ACHN (cell line): ENCODE measurements at places on chromosomes 3 and 15.

GRCh38 chr3:121758727-121759450 lies 9.3 kb upstream of the GOLGB1 start:
- DNase-seq: no peak

GRCh38 chr15:33021806-33022389 lies 172.6 kb downstream of the FMN1 start:
- peak; percentile 57 for DNase-seq

- no peak for DNase-seq
These were observed 6.4 kb upstream of the MANF start for GRCh38 chr3:51378726-51379125.

DNA sequence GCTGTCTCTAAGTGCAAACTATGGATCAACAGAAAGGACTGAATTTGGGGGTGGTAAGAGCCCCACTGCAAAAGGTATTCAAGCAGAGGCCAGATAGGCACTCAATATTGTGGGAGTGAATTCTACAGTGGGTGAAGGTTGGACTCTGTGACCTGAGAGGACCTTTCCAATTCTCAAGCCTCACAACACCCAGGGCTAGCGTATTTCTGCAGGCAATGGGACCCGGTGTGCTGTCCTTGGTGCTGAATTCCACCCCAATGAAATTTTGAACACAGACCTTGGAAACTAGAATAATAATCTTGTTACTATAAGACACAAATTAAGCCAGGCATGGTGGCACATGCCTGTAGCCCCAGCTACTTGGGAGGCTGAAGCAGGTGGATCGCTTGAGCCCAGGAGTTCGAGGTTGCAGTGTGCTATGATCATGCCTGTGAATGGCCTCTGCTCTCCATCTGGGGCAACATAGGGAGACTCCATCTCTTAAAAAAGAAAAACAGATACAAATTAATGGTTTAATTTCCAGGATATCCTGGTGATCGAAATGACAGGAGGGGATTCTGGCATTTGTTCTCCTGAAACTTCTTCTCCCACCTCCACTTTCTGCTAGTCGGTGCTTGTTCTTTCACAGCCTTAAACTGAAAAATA lies 135.4 kb downstream of the RAB11A start:
- DNase-seq: peak; percentile 43

DNA sequence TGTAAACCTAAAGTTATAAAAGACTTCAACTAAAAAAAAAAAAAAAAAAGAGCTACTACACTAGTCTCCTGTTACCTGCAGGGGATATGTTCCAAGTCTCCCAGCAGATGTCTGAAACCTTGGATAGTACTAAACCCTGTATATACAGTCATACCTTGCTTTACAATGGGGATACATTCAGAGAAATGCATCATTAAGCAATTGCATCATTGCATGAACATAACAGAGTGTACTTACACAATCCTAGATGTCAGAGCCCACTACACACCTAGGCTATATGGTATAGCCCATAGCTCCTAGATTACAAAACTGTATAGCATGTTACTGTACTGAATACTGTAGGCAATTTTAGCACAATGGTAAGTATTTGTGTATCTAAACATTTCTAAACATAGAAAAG lies 119.1 kb downstream of the GMPS start:
- DNase-seq: no peak

DNA sequence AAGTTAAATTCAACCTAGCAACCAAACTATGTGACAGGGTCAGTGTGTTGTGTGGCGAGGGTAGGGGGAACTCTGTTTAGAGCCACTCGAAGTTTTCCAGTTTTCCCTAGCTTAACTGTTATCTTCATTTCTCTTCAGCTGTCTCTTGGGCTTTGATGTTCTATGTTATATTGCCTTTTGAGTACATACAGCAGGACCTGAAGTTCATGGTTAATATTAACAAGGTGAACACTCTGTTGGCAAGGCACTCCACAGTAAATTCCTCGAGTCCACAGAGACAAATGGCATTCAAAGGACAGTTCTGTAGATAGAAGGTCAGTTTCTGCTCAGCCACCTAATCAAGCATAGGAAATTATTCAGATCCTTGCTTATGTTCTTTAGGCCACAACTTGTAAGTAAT lies 147.9 kb upstream of the DPH6 start:
- peak; percentile 31 for DNase-seq

GRCh38 chr15:71008250-71008870 lies 106.9 kb upstream of the THSD4 start:
- no peak for DNase-seq

- no peak for DNase-seq
These were observed 139.7 kb downstream of the CD47 start for GRCh38 chr3:107951126-107951525.

- DNase-seq: no peak
These were observed 24.4 kb downstream of the CTNNB1 start for GRCh38 chr3:41223691-41224090.

DNA sequence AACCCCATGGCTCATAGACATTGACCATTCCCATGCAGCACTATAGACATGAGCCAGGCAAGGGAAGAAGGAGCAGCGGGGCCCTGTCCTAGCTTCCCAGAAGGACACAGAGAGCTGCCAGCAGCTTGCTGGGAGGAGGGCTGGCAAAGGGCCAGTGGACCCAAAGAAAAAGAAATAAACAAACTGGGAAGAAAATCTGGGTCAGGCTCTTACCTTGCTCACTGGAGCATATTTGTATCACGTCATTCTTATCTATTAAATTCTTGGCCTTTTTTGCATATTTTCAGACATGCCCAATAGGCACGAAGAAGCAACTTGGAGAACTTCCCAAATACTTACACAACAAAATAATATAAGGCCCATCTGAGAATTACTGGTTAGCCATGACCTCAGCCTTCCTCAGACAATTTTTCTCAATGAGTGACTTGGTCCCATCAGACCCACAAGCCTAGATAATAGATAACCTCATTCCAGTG lies 28.4 kb downstream of the RASGRP1 start:
- peak; percentile 24 for DNase-seq

DNA sequence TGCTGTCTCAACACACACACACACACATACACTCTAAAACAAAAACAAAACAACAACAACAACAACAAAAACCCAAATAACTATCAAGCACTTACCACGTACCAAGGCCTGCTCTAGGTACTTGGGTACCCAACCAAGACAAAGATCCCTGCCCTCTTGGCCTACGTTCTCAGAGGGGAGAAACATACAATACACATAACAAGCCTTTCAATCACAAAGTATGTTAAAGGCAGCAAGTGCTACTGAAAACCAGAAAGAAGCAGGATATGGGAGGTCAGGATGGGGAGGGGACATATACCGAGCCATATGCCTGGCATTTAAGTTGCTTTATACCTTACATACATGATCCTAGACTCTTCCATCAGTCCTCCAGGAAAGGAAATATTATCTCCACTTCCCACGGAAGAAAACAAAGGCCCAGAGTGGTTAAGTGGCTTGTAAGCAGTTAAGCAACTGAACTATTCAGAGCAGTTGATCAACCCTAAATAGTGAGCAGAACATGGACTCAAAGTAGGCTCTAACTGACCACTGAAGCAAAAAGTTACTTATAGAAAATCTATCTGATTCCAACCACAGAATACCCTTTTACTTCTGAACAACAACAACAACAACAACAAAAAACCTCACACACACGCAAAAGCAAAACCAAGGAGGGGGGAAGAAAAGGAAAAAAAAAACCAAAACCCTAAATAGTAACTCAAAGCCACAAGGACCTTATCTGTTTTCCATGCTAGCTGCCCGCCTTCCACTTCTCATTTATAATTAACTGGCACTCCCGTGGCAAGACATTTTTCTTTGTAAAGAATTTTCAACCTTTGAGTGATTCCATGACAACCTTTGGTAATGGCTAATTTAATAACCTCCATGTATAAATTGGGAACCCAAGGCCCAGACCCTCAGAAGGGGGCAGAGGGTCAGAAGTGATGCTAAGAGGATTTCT lies 21.0 kb downstream of the PRICKLE2 start:
- DNase-seq: peak; percentile 15

- no peak for DNase-seq
These were observed 221.6 kb upstream of the ATP10A start for GRCh38 chr15:26084771-26085170.

DNA sequence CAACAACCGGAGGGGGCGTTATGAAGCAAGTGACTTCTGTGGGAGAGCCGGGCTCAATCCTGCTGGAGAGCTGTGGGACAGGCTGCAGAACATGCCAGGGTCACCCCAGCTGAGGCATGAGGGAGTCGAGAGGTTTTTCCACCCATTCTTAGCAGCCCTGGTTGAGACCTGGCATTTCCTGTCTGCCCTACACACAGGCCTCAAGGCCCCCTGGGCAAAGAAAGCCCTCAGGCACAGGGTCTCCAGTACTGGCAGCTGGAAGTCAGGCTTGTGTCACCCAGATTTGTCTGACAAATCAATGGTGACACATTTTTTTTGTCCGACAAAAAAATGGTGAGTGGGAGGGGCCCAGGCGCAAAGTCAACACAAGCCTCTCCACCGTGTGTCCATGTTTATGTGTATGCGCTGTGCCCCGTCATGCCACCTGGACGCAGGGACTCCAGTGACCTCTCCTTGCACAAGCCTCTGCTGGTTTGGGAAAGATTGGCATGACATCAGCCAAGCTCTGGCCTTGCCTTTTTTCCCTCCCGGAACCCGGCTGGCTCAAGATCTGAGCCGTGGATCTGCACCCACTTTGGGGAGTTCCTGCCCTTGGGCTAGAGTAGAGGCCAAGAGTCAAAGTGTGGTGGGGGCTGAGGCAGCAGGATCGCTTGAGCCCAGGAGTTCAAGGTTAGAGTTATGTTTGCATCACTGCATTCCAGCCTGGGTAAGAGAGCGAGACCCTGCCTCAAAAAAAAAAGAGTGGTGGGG lies 20.8 kb upstream of the ALAS1 start:
- no peak for DNase-seq

- DNase-seq: peak; percentile 87
These were observed 253.3 kb downstream of the TJP1 start for GRCh38 chr15:29568840-29569532.

GRCh38 chr3:67305160-67305559 lies 307.1 kb downstream of the KBTBD8 start:
- DNase-seq: no peak

- no peak for DNase-seq
These were observed 33.4 kb downstream of the MYO1E start for GRCh38 chr15:59339252-59339672.

GRCh38 chr3:185555101-185555501 lies 2.7 kb upstream of the LIPH start:
- DNase-seq: no peak

GRCh38 chr3:21502656-21503055 lies 248.4 kb downstream of the ZNF385D start:
- no peak for DNase-seq
